Left forelimb (tissue), 1 donor: ENCODE measurements at places on chromosomes 2 and 18.

- DNase-seq, result no peak
These were observed 113.3 kb downstream of the MGAT5 start for GRCh38 chr2:134367213-134367612.

DNA sequence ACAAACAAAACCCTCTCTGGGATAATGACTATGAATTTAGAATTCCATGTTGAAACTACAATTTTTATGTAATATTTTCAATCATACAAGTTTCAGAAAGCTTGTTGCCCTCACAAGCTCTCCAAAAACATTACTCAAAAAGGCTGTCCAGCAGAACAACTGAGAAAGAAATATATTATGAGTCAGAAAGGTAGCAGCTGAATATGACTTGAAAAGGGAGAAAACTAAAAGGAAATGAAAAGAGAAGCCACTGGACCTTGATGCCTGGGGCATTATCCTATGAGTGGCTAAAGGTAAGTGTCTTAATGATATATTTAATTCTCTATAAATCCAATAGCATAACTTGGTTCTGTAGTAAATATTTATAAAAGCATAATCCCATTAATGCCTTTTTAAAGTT lies 61.8 kb downstream of the NXPH2 start:
- no peak for DNase-seq

- no peak for DNase-seq
These were observed 8.8 kb upstream of the ITGB6 start for GRCh38 chr2:160208655-160209515.

DNA sequence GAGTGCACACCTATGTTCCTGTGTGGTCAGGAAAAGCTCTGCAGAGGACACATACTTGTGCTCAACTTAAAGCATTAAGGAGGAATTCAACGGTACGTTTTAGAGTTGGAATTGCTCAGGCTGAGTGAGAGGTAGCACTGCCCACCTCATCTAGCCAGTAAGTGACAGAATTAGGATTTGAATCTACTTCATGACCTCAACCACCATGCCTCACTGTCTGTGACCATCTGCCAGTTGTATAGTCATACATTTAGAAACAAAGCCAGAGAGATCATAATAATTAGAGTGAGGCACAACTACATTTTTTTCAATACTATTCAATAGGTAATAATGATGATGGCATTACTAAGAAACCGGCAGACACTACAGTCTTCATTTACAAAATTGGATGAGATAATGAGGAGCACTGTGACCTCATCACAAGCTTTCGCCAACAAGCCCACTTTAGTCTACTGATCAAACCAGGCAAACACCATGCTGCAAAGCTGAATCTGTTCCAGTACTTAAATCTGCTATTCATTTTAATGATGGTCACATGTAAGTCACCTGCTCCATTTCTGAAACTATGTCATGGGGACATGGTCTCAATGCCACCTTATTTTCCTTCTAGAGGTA lies 1018.4 kb downstream of the TMEM182 start:
- no peak for DNase-seq

DNA sequence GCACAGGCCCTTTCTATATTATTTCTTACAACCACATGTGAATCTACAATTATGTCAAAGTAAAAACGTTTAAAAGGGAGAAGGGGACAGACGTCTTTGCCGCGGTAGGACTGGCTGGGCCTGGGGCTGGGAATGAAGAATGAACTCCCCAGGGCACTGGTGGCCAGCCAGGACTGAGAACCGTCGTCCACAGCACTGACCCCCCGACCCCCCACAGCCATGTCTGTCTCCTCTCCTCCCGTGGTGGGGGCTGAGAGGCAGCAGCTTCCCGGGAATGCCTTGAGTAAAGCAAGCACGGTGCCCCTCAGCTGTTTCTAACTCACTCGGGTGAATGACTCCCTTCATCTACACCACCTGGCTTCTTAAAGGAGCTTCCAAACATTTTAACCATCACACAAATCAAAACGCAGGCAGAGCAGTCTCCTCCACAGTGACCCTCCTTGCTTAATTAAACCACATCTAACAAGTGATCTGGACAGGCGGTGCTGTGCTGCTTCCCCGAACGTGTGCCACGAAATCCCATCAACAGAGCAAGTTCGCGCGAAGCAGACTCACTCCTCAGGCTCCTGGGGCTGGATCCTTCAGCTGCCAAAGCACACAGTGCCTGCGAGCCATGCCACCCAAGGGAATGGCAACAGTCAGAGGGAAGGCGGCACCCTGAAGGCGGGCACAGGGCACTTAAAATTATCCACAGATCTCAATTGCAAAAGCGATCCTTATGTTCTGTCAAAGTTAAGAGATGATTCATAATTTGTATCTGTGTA lies 217.7 kb downstream of the EIPR1 start:
- DNase-seq, result no peak

DNA sequence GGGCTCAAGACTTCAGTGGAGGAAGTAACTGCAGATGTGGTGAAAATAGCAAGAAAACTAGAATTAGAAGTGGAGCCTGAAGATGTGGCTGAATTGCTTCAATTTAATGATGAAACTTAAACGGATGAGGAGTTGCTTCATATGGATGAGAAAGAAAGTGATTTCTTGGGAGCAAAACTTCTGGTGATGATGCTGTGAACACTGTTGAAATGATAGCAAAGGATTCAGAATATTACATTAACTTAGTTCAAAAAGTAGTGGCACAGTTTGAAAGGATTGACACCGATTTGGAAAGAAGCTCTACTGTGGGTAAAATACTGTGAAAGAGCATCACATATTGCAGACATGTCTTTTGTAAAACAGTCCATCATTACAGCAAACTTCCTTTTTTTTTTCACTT lies 638.0 kb downstream of the NYAP2 start:
- DNase-seq, result no peak
